ENCODE measurements at places on chromosomes 12 and 14. TPM values are rescaled to one million over a fixed set of nuclear protein-coding genes. Genes with fewer than 3 reads are reported as not detected.

KRT1 gene
- not detected for total RNA-seq

CCDC197 gene
- total RNA-seq: not detected

DDN gene
- total RNA-seq: 0.31 TPM

OASL gene
- total RNA-seq: not detected

RERGL gene
- not detected for total RNA-seq

LALBA gene
- not detected for total RNA-seq

ORMDL2 gene
- 55.2 TPM for total RNA-seq

RDH12 gene
- not detected for total RNA-seq

TAS2R30 gene
- 1.8 TPM for total RNA-seq

ST8SIA1 gene
- total RNA-seq: 12.3 TPM

GRCh38 chr12:15276088-15276698 is 46.1 kb upstream of the PTPRO start:
- no peaks in the 10 kb centered on the region for H3K4me1 ChIP-seq
- no peak overlapping the region for H3K27ac ChIP-seq
- H3K4me3 ChIP-seq: no peak overlapping the region

- H3K27ac ChIP-seq: no peak overlapping the region
- peak; percentile 69 for DNase-seq
- no peaks in the 10 kb centered on the region for H3K36me3 ChIP-seq
These were observed 204.5 kb downstream of the SLC15A4 start for GRCh38 chr12:128619263-128619662.

GRCh38 chr12:27561535-27562350 is 37.7 kb downstream of the PPFIBP1 start:
- H3K4me3 ChIP-seq: no peak overlapping the region
- no peaks in the 10 kb centered on the region for H3K27me3 ChIP-seq
- DNase-seq: no peak
- H3K27ac ChIP-seq: no peak overlapping the region

DNA sequence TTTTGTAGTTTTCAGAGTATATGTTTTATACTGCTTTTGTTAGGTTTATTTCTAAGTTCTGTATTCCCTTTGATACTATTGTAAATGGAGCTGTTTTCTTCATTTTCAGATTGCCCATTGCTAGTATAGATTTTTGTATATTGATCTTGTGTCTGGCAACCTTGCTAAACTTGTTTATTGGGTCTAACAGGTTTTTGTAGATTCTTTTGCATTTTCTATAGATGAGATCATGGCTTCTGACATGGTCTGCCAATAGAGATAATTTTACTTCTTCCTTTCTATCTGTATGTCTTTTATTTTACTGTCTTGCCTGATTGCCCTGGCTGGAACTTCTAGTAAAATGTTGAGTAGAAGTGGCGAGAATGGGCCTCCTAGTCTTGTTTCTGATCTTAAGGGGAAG is 40.3 kb downstream of the ANKRD9 start:
- no peak overlapping the region for H3K27ac ChIP-seq
- no peaks in the 10 kb centered on the region for H3K4me1 ChIP-seq
- no peak for DNase-seq
- no peaks in the 10 kb centered on the region for H3K27me3 ChIP-seq
- H3K4me3 ChIP-seq: no peak overlapping the region

GRCh38 chr12:22242726-22243125 is 91.8 kb downstream of the ST8SIA1 start:
- no peak for DNase-seq
- peaks cover 18% of the 10 kb centered on the region for H3K4me1 ChIP-seq
- peak overlapping the region; percentile 61 for H3K4me3 ChIP-seq
- H3K27ac ChIP-seq: peak overlapping the region; percentile 55
- no peaks in the 10 kb centered on the region for H3K36me3 ChIP-seq

- no peak overlapping the region for H3K27ac ChIP-seq
- no peaks in the 10 kb centered on the region for H3K4me1 ChIP-seq
- no peak for DNase-seq
These were observed 22.5 kb downstream of the PLEKHH1 start for GRCh38 chr14:67555518-67556090.

DNA sequence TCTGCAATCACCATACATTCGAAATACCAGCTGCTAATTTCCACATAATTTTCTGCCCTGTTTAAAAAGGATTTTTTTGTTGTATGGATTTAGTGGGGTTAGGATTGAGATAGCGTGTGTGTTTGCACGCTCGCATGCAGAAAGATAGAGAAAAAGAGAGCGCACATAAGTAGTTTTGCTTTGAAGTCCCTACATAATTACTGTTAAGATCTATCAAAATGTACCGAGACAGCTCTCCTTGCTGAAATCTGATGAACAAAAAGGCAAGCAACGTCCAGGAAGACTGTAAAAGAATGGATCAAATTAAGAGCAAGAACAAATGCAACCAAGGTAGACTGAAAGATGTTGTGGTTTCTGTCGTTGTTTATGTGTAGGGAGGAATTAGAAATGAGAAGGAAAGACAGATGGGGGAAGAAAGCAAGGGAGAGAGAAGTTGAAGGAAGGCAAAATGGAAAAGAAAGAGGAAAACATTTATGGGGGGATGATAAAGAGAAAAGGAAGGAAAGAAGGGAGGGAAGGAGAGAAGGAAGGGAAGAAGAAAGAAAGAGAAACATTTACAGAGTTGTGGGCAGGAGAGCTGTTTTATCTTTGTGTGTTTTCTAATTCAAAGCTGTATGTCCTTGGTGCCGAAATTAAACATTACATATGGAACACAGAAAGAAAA is 522.3 kb downstream of the MED13L start:
- no peaks in the 10 kb centered on the region for H3K36me3 ChIP-seq
- H3K4me1 ChIP-seq: no peaks in the 10 kb centered on the region
- H3K27ac ChIP-seq: no peak overlapping the region
- no peak overlapping the region for H3K4me3 ChIP-seq

DNA sequence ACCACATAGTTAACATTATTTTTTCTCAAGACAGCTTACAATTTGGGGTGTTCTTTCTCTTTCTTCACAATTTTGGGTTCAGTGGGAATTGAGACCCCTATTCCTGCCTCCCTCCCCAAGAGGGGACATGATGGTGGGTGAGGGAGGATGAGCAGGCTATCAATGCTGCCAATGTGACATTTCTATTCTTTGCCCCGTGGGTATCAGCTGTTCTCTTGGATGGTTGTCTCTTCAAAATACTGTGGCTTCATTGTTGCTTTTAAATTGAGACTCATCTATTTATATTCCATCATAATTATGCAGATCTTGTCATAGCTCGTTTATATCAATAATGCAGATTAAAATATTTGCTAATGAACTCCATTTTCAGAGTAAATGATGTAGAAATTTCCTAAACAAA is 56.5 kb upstream of the ANO4 start:
- H3K4me1 ChIP-seq: no peaks in the 10 kb centered on the region
- no peaks in the 10 kb centered on the region for H3K27me3 ChIP-seq
- no peak overlapping the region for H3K27ac ChIP-seq

DNA sequence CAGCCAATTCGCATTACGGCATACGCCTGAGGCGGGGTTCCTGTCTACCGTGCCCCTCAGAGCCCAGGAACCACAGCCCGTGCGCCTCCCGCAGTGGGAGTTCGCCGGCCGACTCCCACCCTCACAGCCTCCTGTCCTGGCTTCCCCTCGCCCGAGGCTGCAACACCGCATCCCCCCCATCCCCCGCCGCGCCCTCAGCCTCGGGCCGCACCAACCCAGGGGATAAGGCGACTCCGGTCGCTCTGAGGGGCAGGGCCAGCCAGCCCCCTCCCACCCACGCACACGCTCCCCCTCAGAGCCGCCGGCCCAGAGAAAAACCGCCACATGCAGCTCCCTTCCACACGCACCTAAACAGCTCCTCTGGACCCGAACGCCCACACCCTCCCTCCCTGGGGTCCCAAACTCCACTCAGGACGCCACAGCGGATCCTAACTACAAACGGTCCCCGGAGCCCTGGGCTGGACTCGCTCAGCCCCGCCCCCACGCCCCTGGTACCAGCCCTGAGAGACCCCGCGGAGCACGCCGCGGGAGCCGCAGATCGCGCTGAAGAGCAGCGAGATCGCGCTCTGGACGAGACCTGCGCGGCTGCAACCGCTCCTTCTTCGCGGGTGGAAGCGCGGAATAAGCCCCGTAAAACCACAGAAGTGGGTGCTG is at the start of gene C14orf39:
TSS of gene C14orf39 (minus strand) at position 466 of the 654 bp plus-strand sequence. CDS start 985 bp downstream, outside the sequence.
- H3K27me3 ChIP-seq: peaks cover 55% of the 10 kb centered on the region
- H3K4me1 ChIP-seq: no peaks in the 10 kb centered on the region
- H3K27ac ChIP-seq: no peak within 1 kb of the TSS
- no peaks in the 10 kb centered on the region for H3K36me3 ChIP-seq
- peak within 1 kb of the TSS; percentile 76 for H3K4me3 ChIP-seq
- peak; percentile 90 for DNase-seq

- H3K27me3 ChIP-seq: no peaks in the 10 kb centered on the region
- H3K36me3 ChIP-seq: no peaks in the 10 kb centered on the region
- peaks cover 3% of the 10 kb centered on the region for H3K4me1 ChIP-seq
- H3K27ac ChIP-seq: no peak overlapping the region
- no peak overlapping the region for H3K4me3 ChIP-seq
These were observed 148.6 kb upstream of the SLC38A2 start for GRCh38 chr12:46521145-46521544.

- no peak overlapping the region for H3K27ac ChIP-seq
- H3K4me3 ChIP-seq: no peak overlapping the region
- H3K27me3 ChIP-seq: no peaks in the 10 kb centered on the region
- H3K4me1 ChIP-seq: no peaks in the 10 kb centered on the region
These were observed 79.3 kb downstream of the ARF6 start for GRCh38 chr14:49972131-49972671.

- H3K36me3 ChIP-seq: no peaks in the 10 kb centered on the region
- peak overlapping the region; percentile 78 for H3K27ac ChIP-seq
- H3K4me1 ChIP-seq: peaks cover 9% of the 10 kb centered on the region
- H3K27me3 ChIP-seq: no peaks in the 10 kb centered on the region
These were observed 115.9 kb upstream of the PELI2 start for GRCh38 chr14:56002342-56002741.

- DNase-seq: no peak
- H3K36me3 ChIP-seq: no peaks in the 10 kb centered on the region
- H3K4me1 ChIP-seq: no peaks in the 10 kb centered on the region
- H3K4me3 ChIP-seq: no peak overlapping the region
- no peaks in the 10 kb centered on the region for H3K27me3 ChIP-seq
- H3K27ac ChIP-seq: no peak overlapping the region
These were observed 9.5 kb upstream of the RABGGTA start for GRCh38 chr14:24280797-24281460.

DNA sequence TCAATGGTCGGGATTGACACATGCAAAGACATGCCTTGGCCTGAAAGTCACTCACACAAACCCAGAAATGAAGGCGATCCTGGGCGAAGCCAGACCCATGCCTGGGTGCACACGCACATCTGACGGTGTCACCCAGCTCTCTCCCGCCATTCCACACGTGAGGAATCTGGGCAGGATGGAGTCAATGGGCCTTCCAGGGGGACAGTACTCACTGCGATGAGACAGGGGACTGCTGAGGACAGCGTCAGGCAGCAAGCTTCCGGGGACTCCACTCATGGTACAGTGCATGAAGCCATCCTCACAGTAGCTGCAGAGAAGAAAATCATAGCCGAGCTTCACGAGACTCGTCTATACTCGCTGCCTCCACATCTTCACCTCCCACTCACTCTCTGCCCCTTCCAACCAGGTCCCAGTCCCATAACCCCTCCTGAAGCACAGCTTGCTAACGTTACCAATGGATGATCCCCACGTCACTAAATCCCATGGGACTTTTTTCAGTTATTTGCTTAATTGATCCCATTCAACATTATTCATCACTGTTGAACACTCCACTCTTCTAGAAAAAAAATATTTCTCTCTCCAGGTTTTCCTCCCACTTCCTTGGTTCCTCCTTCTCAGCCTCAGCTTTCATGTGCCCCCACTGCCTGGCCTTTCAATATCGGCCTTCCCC is 77.8 kb downstream of the VWF start:
- no peaks in the 10 kb centered on the region for H3K4me1 ChIP-seq
- no peak overlapping the region for H3K27ac ChIP-seq
- no peaks in the 10 kb centered on the region for H3K27me3 ChIP-seq
- DNase-seq: no peak
- H3K4me3 ChIP-seq: no peak overlapping the region

- H3K27ac ChIP-seq: no peak overlapping the region
- H3K4me1 ChIP-seq: no peaks in the 10 kb centered on the region
- no peak for DNase-seq
- no peaks in the 10 kb centered on the region for H3K27me3 ChIP-seq
These were observed 21.5 kb downstream of the RIN3 start for GRCh38 chr14:92534932-92535643.

GRCh38 chr14:24195186-24196070 is at the start of gene TM9SF1:
TM9SF1 (minus strand) TSS chr14:24195441; CDS start chr14:24195019, 422 bp downstream.
- H3K27ac ChIP-seq: peak within 1 kb of the TSS; percentile 96
- H3K4me1 ChIP-seq: no peaks in the 10 kb centered on the region
- peaks cover 39% of the 10 kb centered on the region for H3K36me3 ChIP-seq
- H3K4me3 ChIP-seq: peak within 1 kb of the TSS; percentile 91
- H3K27me3 ChIP-seq: no peaks in the 10 kb centered on the region

- DNase-seq: no peak
- H3K36me3 ChIP-seq: no peaks in the 10 kb centered on the region
- H3K27ac ChIP-seq: no peak overlapping the region
- no peaks in the 10 kb centered on the region for H3K27me3 ChIP-seq
These were observed 91.9 kb downstream of the LGMN start for GRCh38 chr14:92656306-92657081.

DNA sequence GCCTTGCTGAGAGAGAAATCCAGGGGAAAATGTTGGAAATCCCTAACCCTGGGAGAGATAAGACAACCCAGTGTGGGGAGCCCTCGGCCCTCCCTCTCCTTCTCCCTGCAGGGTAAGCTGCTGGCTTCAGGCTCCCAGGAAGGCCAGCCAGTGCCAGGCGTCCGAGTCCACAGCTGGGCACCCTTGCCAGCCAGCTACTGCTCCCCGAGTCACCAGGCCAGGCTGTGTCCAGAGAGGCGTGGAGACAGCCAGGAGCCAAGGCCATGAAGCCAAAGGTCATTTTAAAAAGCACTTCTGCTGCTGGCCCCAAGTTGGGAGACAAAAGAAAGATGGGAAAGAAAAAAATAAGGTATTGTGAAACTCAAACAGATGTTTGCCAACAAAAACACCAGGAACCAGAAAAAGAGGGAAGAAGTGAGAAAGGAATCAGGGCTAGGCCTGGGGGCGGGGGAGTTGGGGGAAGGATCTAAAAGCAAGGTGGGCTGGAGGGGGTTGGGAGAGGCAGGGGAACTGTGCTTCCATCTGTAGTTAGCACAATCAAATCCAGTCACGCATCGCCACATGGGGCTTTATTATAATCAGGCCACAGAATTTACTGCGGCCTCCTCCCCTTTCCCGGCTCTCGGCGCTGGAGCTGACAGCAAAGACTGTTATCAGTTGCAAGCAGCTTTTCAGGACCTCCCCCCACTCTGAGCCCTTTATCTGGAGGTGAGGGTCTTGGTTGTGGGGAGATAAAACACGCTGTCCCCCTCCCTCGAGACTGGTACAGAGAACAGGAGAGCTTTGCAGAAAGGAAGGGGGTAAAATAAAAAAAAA is 33.5 kb downstream of the RBM19 start:
- DNase-seq: peak; percentile 66
- H3K27ac ChIP-seq: peak overlapping the region; percentile 96
- H3K4me3 ChIP-seq: peak overlapping the region; percentile 65
- H3K36me3 ChIP-seq: peaks cover 24% of the 10 kb centered on the region
- H3K4me1 ChIP-seq: peaks cover 25% of the 10 kb centered on the region
- H3K27me3 ChIP-seq: no peaks in the 10 kb centered on the region

DNA sequence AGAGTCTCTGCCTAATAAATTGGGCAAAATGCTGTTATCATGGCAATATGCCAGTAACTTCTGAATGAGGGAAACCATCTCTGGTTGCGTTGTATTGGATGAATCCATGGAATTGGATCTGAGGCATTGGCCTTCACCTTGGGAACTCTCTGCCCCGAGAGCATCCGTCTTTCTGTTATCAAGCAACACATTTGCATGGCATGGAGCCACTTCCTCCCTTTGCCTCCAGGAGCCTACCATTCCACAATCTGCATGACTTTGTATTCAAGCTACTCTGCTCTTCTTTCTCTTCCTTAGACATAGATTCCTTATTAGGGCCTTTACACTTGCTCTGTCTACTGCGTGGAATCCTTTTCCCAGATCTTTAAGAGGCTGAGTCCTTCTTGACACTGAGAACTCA is 57.2 kb downstream of the RIC8B start:
- H3K4me3 ChIP-seq: no peak overlapping the region
- peak; percentile 56 for DNase-seq
- H3K27ac ChIP-seq: no peak overlapping the region
- no peaks in the 10 kb centered on the region for H3K27me3 ChIP-seq

All from endodermal cell (in vitro differentiated cells).